SW 1271 (cell line): ENCODE measurements at places on chromosomes 3 and 15.

- DNase-seq = no peak
Measured at GRCh38 chr3:71031914-71032521, 551.5 kb downstream of the FOXP1 start.

DNA sequence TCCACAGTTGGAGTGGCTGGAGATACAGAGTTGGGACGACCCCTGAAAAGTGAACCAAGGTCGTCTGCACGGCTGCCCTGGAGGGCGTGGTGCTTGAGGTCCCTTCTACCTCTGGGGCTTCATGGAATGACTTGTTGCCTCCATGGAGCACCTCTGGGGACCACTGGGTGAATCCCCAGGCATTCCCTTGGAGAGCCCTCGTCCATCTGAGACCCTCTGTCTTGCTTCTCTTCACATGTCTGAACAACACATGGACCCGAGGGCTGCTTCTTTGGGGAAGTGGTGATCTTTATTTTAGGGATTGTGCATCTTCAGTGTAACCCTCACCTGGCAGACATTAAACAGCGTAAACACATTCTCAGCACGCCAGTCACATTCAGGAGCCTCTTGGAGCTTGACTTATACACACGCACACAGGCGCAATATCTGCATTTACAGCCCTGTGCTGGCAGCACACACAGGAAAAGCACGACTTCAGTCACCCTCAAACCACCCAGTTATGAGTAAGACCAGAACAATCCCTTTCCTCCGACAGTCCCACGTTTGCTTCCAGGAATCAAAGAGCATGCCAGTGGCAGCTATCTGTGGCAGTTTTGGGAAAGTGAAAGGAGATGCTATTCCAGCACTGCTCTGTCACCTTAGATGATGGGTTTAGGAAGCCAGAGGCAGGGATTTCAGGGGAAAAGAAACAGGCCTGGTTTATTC is 12.6 kb downstream of the FAM107A start:
- DNase-seq = peak; percentile 72

- DNase-seq = no peak
Measured at GRCh38 chr3:10554236-10554611, 48.8 kb upstream of the ATP2B2 start.

GRCh38 chr15:35506272-35506870 is 39.6 kb downstream of the DPH6 start:
- DNase-seq = no peak

GRCh38 chr3:138241061-138241460 is 54.0 kb downstream of the ARMC8 start:
- no peak for DNase-seq

- no peak for DNase-seq
Measured at GRCh38 chr15:69553686-69554085, 101.1 kb downstream of the RPLP1 start.

DNA sequence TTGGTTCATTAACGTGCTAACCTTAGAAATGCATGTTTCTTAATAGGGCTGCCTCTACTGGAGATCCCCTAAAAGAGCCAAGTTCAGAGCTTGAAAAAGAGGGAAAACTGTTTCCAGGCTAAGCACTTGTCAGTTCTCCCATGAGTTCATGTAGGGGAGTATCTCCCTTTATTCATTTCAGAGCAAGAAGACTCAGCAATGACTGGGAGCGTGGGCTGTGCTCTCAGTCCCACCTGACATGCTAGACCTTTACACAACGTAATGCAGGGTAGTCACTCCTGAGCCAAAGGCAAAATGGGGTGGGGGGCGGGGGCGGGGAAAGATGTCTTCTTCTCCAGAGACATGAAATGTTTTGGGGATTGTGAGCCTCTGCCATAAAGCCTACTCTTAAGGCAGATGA is 420.1 kb upstream of the MCTP2 start:
- no peak for DNase-seq

- DNase-seq = no peak
Measured at GRCh38 chr15:88529021-88529630, 17.4 kb downstream of the DET1 start.

GRCh38 chr3:127017781-127018180 is 34.9 kb downstream of the PLXNA1 start:
- no peak for DNase-seq
